Astrocyte (in vitro differentiated cells and primary cell): ENCODE measurements at places on chromosomes 4 and X. TPM values are rescaled to one million over a fixed set of nuclear protein-coding genes. Genes with fewer than 3 reads are reported as not detected.

Gene SERTM2
- total RNA-seq = 0.12 and 0.23 TPM in 2 replicates

Gene PNPLA4
- total RNA-seq = 12.1 and 12.8 TPM in 2 replicates

Gene FTSJ1
- 64.4 and 73.5 TPM in 2 replicates for total RNA-seq

Gene CLNK
- not detected in 2 replicates for total RNA-seq

Gene BEX3
- total RNA-seq = 221 and 241 TPM in 2 replicates

GRCh38 chrX:72305286-72306084, at the start of gene CITED1:
Gene CITED1 (minus strand): TSS chrX:72305914. CDS start chrX:72302869, 3,045 bp downstream.
- no peak for DNase-seq
- no peak within 1 kb of the TSS for H3K27ac ChIP-seq
- H3K27me3 ChIP-seq = peaks cover 45% of the 10 kb centered on the region
- H3K4me1 ChIP-seq = peaks cover 16% of the 10 kb centered on the region
- H3K4me3 ChIP-seq = peak within 1 kb of the TSS; percentile 48
- no peaks in the 10 kb centered on the region for H3K36me3 ChIP-seq

GRCh38 chr4:129077326-129077725, 16.0 kb downstream of the SCLT1 start:
- no peaks in the 10 kb centered on the region for H3K36me3 ChIP-seq
- H3K27ac ChIP-seq = no peak overlapping the region
- H3K27me3 ChIP-seq = no peaks in the 10 kb centered on the region
- no peaks in the 10 kb centered on the region for H3K4me1 ChIP-seq
- H3K4me3 ChIP-seq = no peak overlapping the region

DNA sequence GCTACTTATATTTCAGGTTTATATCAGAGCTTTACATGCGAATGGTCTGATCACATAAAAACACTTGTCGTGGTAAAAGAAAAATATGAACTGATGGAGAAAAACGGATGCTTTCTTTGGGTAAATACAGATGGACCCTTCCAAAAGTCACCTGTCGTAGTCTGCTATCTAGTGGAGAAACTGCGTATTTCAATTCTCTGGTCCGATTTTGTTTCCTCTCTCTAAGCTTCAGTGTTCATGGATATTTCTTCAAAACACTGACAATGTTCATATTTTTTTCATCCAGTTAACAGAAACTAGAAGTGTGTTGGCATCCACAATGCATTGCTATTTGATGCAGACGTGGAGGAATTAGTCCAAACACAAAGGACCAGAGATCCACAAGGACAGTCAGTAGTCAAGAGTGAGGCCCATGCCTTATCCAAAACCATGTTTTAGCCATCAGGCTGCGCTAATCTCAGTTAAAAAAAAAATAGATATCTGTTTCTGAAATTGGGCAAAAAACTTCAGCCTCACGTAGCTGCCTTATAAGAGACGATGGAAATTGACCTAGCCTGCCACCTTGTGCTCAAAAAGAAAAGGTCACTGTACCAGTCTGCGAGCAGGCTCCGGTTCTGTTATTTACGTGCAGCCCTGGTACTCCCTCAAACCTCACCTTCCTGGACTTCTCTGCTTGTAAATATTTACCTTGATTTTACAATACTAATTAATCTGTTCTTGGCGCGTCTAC, 16.0 kb downstream of the MEPE start:
- no peaks in the 10 kb centered on the region for H3K36me3 ChIP-seq
- H3K4me1 ChIP-seq = peaks cover 8% of the 10 kb centered on the region
- peak; percentile 37 for DNase-seq
- H3K4me3 ChIP-seq = peak overlapping the region; percentile 5
- no peaks in the 10 kb centered on the region for H3K27me3 ChIP-seq

DNA sequence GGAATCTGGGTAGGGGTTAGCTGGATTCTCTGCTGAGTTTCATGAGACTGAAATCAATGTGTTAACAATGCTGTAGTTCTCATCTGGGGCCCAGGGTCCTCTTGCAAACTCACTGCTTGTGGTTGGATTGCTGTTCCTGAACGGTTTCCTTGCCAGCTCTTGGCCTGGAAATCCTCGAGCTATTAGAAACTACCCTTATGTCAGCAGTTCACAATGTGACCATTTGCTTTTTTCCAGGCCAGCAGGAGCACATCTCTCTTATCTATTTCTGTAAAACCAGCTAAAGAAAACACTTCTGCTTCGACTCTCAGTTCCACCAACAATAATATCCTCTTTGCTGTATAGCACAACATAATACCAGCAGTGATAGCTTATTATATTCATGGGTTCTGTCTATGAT, 140.1 kb upstream of the TRAM1L1 start:
- H3K4me3 ChIP-seq = no peak overlapping the region
- H3K36me3 ChIP-seq = no peaks in the 10 kb centered on the region
- no peaks in the 10 kb centered on the region for H3K27me3 ChIP-seq
- DNase-seq = no peak

DNA sequence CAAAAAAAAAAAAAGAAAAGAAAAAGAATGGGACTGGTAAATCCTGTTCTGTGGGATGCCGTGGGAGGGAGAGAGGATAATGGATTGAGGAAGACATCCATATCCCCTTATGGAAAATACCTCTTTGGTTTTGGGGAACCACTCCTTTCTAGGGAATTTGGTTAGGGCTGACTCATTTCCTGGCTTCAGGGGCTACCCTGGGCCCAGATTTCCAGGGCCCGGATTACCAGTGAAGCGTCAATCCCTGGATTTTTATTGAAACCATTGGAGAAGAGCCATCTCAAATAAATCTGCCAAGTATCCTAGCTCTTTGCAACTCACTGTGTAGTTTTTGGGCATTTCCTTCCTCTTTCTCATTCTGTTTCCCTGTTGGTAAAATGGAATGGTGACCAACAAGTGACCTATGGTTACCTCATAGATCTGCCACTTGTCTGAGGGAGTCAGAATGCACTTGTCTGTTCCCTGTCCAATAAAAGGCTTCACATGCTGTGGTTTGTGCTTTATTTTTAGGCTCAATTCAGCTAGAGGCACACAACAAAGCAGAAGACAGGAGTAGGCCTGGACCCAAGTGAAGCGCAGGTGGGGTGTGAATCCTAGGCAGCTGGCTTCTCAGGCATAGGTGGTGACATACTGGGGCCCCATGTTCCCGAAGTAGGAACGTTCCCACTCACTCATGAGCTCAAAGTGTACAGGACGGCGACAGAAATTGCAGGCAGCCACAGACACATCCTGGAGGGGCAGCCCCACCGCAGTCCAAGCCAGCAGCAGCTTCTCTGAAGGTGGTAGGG, 8.6 kb downstream of the APEX2 start:
- no peak overlapping the region for H3K27ac ChIP-seq
- H3K36me3 ChIP-seq = peaks cover 6% of the 10 kb centered on the region
- peak; percentile 68 for DNase-seq
- peaks cover 17% of the 10 kb centered on the region for H3K4me1 ChIP-seq

GRCh38 chr4:174523025-174523693, 871 bp upstream of the HPGD start:
- H3K4me3 ChIP-seq = peak overlapping the region; percentile 68
- H3K27ac ChIP-seq = no peak overlapping the region
- H3K36me3 ChIP-seq = no peaks in the 10 kb centered on the region
- peaks cover 25% of the 10 kb centered on the region for H3K27me3 ChIP-seq
- no peak for DNase-seq
- peaks cover 12% of the 10 kb centered on the region for H3K4me1 ChIP-seq

DNA sequence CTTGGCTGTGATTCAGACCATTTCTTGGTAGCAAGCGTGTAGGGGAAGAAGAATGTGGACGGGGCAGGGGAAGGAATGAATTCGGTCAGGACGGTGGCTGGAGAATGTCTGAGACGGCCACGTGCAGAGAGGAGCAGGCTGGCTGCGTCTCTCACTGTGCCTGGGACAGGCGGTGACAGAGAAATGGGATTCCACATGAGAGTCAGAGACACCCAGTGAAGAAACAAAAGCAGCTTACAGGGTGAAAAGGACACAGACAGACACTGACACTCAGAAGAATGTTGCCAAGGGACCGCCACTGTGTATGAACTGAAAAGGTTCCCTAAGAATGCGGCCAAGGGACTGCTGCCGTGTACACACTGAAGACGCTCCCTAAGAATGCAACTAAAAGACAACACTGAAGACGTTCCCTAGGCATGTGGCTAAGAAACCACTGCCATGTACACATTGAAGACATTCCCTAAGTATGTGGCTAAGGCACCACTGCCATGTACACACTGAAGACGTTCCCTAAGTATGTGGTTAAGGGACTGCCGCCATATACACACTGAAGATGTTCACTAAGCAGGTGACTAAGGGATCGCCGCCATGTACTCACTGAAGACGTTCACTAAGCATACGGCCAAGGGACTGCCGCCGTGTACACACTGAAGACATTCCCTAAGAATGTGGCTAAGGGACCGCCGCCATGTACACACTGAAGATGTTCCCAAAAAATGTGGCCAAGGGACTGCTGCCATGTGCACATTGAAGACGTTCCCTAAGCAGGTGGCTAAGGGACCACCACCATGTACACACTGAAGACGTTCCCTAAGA, 49.1 kb downstream of the DHRSX start:
- DNase-seq = peak; percentile 81
- H3K27me3 ChIP-seq = no peaks in the 10 kb centered on the region
- H3K4me1 ChIP-seq = peaks cover 6% of the 10 kb centered on the region
- H3K27ac ChIP-seq = peak overlapping the region; percentile 3
- H3K36me3 ChIP-seq = no peaks in the 10 kb centered on the region

DNA sequence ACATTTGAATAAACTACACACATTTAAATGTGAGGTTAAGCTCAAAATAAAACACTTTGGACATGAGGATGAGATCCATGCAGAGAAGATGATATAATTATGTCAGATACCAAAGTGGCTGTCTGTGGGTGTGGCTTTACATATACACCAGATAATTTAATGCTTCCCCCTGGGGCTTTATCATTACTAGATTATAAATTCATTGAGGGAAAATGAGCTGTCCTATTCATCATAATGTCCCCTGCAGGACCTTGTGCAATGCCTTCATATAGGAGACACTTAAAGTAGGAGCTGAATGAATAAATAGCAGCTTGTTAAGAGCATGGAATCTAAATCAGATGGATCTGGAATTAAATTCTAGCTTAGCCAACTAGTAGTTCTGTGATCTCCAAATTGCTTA, 49.7 kb downstream of the OTC start:
- no peaks in the 10 kb centered on the region for H3K27me3 ChIP-seq
- H3K36me3 ChIP-seq = no peaks in the 10 kb centered on the region
- no peak for DNase-seq
- H3K27ac ChIP-seq = no peak overlapping the region
- no peak overlapping the region for H3K4me3 ChIP-seq

- H3K27ac ChIP-seq = no peak overlapping the region
- DNase-seq = no peak
- no peak overlapping the region for H3K4me3 ChIP-seq
- H3K36me3 ChIP-seq = no peaks in the 10 kb centered on the region
- no peaks in the 10 kb centered on the region for H3K27me3 ChIP-seq
Observed at GRCh38 chrX:133171962-133172708, 46.0 kb downstream of the TFDP3 start.

DNA sequence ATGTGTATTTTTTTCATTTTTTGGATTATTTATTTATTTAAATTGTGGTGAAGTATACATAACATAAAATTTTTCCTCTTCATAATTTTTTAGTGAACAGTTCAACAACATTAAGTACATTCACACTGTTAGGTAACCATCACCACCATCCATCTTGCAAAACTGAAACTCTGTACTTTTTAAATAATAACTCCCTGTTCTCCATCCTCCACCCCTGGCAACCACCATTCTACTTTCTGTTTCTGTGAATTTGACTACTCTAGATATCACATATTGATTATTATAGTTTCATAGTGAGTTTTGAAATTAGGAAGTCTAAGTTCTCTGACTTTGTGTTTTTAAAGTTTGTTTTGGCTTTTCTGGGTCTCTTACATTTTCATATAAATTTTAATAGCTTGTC, 89.3 kb upstream of the STX18 start:
- DNase-seq = no peak
- H3K27ac ChIP-seq = no peak overlapping the region
- no peaks in the 10 kb centered on the region for H3K4me1 ChIP-seq
- no peaks in the 10 kb centered on the region for H3K27me3 ChIP-seq
- H3K4me3 ChIP-seq = no peak overlapping the region

DNA sequence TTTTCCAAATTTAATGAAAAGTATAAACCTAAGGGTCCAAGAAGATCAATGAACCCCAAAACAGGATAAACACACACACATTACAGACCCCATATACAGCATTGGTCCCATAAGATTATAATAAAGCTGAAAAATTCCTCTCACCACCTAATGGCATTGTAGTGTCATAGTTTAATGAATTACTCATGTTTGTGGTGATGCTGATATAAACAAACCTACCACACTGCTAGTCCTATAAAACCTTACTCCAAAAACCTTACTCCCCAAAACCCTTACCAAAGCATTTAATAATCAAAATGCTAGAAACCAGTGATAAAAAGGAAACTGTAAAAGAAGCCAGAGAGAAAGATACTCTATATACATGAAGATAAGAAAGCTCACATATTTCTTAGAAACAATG, 148.1 kb upstream of the SH3RF1 start:
- no peaks in the 10 kb centered on the region for H3K36me3 ChIP-seq
- H3K4me1 ChIP-seq = no peaks in the 10 kb centered on the region
- H3K27me3 ChIP-seq = no peaks in the 10 kb centered on the region
- no peak overlapping the region for H3K4me3 ChIP-seq
- DNase-seq = no peak

- H3K36me3 ChIP-seq = no peaks in the 10 kb centered on the region
- H3K27me3 ChIP-seq = no peaks in the 10 kb centered on the region
- no peak overlapping the region for H3K4me3 ChIP-seq
Observed at GRCh38 chr4:119656342-119656741, 27.7 kb upstream of the PDE5A start.
